Activated CD8-positive, alpha-beta memory T cell treated with anti-CD3 and anti-CD28 coated beads for 1 hour (primary cell): ENCODE measurements at places on chromosomes 4 and X.
A peak's percentile ranks its signal among the peaks of the same experiment; 100 is the strongest.

GRCh38 chrX:43448688-43449087 lies 207.4 kb upstream of the MAOA start:
- no peak for DNase-seq

DNA sequence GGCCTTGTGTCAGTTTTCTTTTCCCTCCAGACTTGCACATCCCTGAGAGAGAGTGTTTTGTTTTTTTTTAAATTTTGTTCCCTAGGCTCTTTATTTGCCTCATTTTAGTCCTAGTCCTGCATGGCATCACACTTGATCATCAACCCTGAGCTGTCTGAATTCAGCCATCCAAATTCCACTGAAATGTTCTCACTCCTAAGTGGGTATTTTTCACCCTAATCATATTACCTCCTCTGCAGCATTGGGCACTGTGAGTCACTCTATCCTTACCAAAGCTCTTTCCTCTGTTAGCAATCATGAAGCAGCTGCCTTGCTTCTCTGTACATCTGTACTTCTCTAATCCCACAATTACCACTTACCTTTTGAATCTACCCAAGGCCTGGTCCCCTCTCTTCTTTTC lies 356.6 kb upstream of the MAGEB2 start:
- no peak for DNase-seq

DNA sequence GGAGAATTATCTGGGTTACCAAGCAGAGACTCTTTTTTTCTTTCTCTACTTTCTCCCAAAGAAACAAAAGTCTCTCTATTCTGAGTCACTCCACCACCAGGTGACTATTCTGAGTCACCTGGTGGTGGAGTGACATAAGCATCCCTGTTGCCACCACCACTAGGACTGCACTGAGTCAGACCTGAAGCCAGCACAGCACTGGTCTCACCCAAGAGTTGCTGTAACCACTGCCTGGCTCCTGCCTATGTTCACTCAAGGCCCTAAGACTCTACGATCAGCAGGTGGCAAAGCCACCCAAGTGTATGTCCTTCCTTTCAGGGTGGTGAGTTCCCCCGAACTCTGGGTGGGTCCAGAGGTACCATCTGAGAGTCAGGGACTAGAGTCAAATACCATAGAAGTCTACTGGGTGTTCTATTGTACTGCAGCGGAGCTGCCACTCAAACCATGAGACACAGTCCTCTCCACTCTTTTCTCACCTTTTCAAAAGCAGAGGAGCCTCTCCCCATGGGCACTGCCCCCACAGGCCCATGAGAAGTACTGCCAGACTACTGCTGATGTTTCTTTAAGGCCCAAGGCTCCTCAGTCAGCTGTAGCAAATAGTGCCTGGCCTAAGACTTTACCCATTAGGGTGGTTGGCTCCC lies 209.6 kb upstream of the IRS4 start:
- DNase-seq, result no peak

DNA sequence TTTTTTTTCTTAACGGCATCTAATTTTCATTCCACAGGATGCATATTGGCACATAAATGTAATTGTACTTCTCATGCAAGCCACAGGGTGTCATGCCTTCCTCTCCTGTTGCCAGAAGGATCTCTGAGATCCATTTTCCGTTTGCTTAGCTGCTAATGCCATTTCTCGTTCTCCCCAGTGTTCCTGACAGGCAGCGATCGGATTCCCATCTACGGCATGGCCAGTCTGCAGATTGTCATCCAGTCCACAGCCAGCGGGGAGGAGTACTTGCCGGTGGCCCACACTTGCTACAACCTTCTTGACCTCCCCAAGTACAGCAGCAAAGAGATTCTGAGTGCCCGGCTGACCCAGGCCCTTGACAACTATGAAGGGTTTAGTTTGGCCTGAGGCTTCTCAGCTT lies 8.9 kb upstream of the NAP1L5 start:
- DNase-seq, result no peak

- no peak for DNase-seq
Observed at GRCh38 chrX:68415316-68415715, 18.0 kb downstream of the OPHN1 start.

- no peak for DNase-seq
Observed at GRCh38 chr4:8724436-8725070, 132.0 kb downstream of the CPZ start.

DNA sequence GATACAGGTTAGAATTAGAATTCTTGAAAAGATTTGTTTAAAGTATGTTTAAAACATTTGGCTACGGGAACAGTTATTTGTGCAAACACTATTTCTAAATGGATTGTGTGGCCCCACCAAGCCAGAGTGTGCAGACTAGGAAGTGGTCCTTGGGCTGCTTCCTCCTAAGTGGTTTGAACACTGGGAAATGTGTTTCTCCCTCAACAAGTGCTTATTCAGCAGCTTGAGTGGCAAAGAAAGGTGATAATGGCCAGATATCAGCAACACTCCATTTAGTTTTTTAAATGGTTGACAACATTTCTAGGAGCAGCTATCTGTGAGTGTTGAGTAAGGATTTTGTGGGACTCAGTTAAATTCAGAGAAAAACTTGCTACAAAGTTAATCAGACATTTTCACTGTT lies 141.4 kb upstream of the LNX1 start:
- DNase-seq, result no peak

DNA sequence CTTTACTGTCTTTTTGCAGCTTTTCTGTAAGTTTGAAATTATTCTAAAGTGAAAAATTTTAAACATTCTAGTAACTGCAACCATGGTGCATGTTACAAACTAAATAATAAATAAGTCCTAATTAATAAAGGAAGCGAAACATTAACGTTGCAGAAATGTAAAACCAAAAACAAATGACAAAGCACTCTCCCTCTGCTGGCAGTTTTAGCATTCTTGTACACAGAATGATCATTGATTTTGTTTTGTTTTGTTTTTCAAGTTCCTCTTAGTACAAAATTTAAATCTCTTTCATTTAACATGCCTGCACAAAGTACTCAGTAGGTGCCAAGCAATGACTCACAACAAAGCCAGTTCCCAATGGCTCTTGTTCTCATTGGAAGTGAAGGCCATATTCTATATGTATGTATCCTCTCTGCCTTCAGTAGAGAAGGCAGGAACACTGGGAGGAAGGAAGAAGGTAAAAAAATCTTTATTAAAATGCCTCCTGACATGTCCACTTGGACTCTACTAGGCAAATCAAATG lies 13.7 kb upstream of the TMSB4X start:
- DNase-seq, result no peak

GRCh38 chrX:19774905-19775304 lies 112.5 kb downstream of the SH3KBP1 start:
- no peak for DNase-seq

DNA sequence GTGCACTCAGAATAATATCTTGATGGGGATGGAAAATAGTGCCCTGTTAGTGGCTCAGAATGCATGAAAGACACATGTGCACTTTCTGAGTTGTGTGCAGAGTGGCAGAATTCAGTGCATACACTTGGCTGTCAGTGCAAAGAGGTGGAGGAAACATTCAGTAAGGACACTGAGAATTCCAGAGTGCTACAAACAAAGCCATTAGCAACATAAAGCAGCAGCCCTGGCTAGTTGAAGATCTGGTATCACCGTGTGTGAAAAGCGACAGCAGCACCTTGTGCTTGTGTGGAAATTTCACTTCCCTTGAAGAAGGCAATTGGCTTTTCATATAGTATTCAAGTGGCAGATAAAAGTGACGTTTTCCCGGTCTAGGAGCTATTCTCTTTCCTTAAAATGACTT lies 810.4 kb downstream of the TRIML1 start:
- DNase-seq, result no peak

- no peak for DNase-seq
Observed at GRCh38 chr4:21921526-21922180, 26.9 kb downstream of the KCNIP4 start.

- DNase-seq, result no peak
Observed at GRCh38 chr4:6041800-6042199, 23.6 kb upstream of the C4orf50 start.

GRCh38 chrX:100700809-100701208 lies 31.1 kb downstream of the SYTL4 start:
- DNase-seq, result no peak

GRCh38 chr4:168923526-168924194 lies 86.4 kb downstream of the CBR4 start:
- DNase-seq, result peak; percentile 19

- DNase-seq, result no peak
Observed at GRCh38 chr4:153023692-153024394, 87.7 kb downstream of the FHDC1 start.

DNA sequence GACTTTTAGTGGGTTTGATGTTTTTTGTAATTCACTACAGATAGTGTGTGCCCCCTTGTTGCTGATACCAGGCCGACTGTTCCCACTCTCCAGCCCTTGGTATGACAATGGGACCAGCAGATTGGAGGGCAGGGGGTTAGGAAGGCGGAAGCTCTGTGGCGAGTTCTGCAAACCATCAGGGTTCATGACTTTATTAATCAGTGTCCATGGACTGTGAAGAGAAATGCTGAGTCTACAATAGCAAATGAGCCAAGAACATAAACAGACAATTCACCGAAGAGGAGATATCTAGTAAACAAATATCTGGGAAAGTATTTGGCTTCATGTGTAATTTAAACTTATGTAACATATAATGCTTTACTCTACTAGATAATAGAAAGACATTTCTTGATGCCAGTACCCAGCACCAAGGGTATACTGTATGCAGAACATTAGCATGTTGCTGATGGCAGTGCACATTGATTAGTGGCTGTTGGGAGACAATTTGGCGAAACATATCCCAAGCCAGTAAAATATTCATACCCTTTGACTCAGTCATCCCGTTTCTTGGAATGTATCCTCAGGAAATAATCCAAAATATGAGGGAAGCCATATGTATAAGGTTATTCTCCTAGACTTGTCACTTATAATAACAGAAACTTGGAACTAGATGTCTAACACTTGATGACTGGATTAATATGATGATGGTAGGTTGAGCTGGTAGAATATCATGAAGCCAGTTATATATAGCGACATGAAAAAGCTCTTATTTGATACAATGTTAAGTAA lies 169.4 kb downstream of the PTTG2 start:
- DNase-seq, result no peak

DNA sequence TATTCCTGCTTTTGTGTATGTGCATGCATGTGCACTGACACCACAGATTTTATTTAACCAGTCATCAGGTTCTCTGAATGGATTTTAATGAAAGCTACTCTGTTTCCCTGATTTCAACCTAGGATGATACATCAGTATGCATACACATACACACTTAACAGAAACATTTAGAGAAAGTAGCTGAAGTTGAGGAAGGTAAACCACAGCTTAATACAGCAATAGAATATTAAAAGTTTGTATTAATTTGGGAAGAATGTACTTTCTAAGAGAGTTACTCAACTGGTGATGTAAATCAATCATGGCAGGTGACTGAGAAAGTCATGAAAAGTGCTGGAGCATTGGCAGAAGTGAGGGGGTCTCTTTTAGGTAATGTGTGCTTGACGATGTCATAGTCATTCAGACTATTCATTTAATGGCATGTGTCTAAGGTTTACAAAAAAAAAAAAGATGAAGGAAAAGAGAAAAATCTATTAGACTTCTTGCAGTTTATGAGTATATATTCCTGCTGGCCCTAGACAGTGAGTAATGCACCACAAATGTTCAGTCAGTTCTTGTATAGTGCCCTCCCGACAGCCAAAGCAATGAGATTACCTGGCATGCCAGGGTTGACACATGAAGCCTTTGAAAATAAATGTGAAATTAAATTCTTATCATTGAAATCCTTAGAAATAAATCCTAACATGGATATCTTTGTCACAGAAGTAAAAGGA lies 187.6 kb downstream of the RAPGEF2 start:
- no peak for DNase-seq

- no peak for DNase-seq
Observed at GRCh38 chr4:112901962-112902411, 147.5 kb upstream of the ANK2 start.

DNA sequence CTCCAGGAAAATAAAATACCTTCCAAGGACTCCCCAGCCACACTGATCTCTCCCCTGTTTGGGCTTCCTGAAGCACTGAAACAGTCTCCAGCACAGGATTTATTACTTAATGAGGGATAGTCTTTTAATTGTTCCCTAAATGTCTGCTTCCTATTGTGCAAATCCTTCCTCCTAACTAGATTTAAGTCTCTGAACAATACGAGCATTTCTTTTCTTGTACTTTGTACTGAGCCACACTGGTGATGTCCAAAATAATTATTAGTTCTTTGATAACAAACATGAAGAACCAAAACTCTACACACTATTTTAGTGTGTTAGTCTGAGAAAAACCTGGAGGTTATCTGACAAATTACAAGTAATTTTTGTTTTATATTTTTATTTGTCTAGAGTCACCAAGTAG lies 5.1 kb downstream of the ADGRA3 start:
- DNase-seq, result no peak

GRCh38 chr4:40722576-40723161 lies 27.1 kb upstream of the NSUN7 start:
- DNase-seq, result no peak

DNA sequence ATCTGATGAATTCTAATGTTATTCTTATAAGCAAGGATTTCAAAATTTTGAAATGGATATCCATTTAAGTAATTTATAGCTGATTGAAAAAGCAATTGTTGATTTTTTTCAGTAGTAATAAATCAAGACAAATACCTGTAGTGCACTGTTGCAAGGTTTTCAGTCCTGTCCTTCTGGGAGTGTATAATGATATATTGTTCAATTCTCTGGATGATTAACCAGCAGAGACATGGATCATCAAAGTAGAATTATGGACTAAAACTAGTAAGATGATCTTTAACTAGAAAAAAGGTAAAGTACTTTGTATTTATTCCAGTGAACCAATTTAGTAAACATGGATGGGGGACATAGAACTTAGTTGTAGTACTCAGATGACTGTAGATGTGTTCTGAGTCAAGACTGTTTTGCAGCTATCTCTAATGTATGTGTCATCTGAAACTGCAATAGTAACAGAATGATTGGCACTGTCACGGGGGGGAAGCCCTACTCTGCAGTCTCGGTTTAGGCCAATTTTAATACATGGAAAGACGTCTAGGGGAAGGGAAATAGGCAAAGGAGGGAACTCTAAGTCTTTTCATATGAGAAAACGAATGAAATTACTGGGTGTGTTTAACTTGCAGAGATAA lies 121.9 kb downstream of the GLRA3 start:
- no peak for DNase-seq

- no peak for DNase-seq
Observed at GRCh38 chrX:70176938-70177533, at the start of gene DGAT2L6. Gene DGAT2L6, plus strand, starts transcription at chrX:70177483. Its CDS starts 100 bp downstream, at chrX:70177583.

- no peak for DNase-seq
Observed at GRCh38 chr4:70945046-70945445, 42.9 kb downstream of the MOB1B start.

DNA sequence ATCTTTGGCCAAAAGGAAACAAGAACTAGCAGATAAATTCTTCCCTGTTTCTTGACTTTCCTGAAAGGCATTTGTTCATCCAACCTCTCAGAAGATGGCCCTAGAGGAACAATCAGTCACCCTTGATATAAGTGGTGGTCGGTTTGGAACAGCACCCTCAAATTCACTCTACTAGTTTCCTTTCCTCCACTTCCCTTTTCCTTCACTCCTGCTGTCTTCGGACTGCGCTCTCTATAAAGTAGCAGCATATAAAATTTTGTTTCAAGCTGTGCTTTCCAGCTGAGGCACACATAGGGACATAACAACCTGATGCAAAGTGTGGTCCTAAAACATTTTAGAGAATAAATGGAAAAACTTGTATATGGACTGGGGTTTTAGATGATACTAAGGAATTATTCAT lies 29.0 kb upstream of the MOB1B start:
- DNase-seq, result no peak

- DNase-seq, result no peak
Observed at GRCh38 chr4:100742045-100742444, 224.2 kb upstream of the EMCN start.

- no peak for DNase-seq
Observed at GRCh38 chr4:104492183-104492771, 2.4 kb downstream of the CXXC4 start.

- DNase-seq, result no peak
Observed at GRCh38 chr4:24978291-24979075, 52.3 kb downstream of the LGI2 start.
